ENCODE measurements at places on chromosomes 6 and 20. TPM values are rescaled to one million over a fixed set of nuclear protein-coding genes. Genes with fewer than 3 reads are reported as not detected.

Gene MED20
- total RNA-seq = 15.9 TPM

Gene WDR46
- total RNA-seq = 42.6 TPM

Gene CGA
- not detected for total RNA-seq

Gene NRSN1
- total RNA-seq = 27.9 TPM

Gene SNRNP48
- total RNA-seq = 24.0 TPM

Gene SMOC2
- 1.2 TPM for total RNA-seq

Gene RSPO4
- not detected for total RNA-seq

Gene SYCP2
- total RNA-seq = 4.1 TPM

Gene HSPA12B
- 1.7 TPM for total RNA-seq

Gene EDN3
- 1.7 TPM for total RNA-seq

Gene TMEM242
- total RNA-seq = 11.1 TPM

Data from occipital lobe (tissue), 3 donors.